WTC11 (cell line): ENCODE measurements at places on chromosomes 12 and 14. TPM values are rescaled to one million over a fixed set of nuclear protein-coding genes. Genes with fewer than 3 reads are reported as not detected.

- no peak for DNase-seq
These were observed 37.3 kb downstream of the DCAF5 start for GRCh38 chr14:69115407-69116185.

WDR20 gene
- 25.6 to 27.5 TPM (median 25.9 TPM) in 3 replicates for total RNA-seq

DNA sequence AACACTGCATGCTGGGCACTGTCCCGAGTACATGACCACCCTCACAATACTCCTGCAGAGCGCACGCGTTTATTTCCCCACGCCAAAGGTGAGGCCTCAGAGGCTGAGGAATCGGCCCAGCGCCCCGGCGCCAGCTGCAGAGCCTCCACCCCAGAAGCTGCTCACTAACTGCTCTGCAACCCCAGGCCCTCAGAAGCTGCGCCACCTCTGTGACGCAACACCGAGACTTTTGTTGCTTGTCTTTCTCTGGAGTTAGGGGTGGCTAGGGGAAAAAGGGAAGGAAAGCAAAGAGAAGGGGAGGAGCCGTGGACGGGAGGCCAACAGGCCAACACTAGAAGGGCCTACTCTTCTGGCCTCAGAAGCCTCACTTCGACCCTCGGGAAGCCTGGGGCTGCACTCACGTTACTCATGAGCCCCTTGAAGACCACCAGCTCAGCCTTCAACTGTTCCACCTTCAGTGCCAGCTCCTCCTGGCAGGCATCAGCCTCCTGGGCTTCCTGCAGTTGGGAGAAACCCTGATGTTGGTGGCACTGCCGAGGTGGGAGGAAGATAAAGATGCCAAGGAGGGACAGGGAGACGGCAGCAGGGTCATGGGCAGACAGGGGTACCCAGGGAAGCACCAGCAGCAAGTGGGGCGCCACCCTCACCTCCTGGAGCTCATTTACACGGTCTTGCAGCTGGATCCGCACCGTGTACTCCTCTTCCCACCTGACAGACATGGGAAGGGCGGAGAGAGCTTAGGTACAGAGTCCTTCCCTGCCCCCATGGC is 5.4 kb downstream of the IFFO1 start:
- no peak for DNase-seq

- no peak for DNase-seq
These were observed 995 bp downstream of the TNFRSF1A start for GRCh38 chr12:6340745-6341416.

GRCh38 chr14:34971801-34972200 is 11.0 kb upstream of the SRP54 start:
- DNase-seq = no peak

- DNase-seq = no peak
These were observed 18.8 kb downstream of the SLC35F4 start for GRCh38 chr14:57847096-57847495.

GRCh38 chr12:65524666-65525065 is 246.2 kb downstream of the MSRB3 start:
- DNase-seq = no peak

- DNase-seq = no peak
These were observed 57.7 kb downstream of the DBX2 start for GRCh38 chr12:44993161-44993560.

DNA sequence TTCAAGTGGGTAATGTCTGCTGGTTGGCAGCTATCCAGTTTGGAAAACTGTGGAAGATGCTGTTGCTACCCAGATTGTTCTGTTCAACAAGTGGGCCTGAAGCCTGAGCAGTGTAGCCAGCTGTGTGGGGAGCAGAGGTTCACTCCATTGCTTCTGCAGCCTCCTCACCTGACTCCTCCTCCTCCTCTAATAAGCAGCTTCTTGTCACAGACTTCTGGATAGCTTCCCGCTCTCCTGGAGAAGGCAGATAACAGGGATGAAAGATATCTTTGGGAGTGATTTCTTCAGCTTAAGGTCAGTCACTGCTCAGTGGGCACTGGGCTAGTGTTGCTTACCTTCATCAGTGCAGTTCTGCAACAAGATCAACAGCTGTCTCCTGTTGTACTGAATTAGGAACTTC is 2.0 kb downstream of the POP5 start:
- no peak for DNase-seq

- no peak for DNase-seq
These were observed 61.6 kb downstream of the ARL6IP4 start for GRCh38 chr12:123041811-123042655.

DGKA gene
- total RNA-seq = 19.8 to 25.5 TPM (median 23.6 TPM) in 3 replicates

- DNase-seq = no peak
These were observed 505 bp upstream of the DENND5B start for GRCh38 chr12:31591380-31591901.

DNA sequence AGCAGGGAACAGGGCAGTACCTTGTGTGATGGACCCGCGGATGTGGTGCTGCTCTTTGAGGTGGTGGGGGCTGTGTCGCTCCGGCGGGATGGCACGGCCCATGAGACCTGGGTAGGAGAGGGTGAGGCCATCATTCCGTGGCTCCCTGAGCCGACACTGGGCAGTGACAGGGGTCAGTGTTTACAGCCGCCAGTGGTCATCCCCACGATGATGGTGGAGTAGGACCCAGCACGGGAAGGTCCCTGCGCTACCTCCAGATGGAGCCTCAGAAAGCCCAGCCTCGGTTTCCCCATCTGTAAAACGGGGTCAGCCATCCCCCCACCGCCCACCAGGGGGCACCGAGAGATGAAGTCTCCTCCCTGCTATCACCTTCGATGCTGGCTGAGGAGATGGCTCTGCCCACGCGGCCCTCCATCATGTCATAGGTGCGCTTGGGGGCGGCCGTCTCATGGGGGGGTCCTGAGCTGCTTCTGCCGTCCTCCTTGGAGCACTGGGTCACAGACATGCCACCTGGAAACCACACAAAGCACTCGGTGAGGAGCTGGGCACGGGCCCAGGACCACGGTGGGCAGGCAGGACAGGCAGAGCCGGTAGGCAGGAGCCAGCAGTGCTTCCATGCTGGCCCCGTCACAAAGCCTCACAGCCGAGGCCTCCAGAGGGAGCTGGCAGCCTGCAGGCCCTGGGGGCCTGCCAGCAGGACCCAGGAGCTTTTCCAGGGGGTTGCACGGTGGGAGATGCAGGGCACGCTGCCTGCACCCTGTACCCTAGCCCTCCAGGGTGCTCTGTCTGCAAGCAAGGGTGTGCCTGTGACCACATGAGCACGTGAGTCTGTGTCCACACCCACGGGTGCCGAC is 53.1 kb downstream of the RFLNA start:
- DNase-seq = peak; percentile 29

DNA sequence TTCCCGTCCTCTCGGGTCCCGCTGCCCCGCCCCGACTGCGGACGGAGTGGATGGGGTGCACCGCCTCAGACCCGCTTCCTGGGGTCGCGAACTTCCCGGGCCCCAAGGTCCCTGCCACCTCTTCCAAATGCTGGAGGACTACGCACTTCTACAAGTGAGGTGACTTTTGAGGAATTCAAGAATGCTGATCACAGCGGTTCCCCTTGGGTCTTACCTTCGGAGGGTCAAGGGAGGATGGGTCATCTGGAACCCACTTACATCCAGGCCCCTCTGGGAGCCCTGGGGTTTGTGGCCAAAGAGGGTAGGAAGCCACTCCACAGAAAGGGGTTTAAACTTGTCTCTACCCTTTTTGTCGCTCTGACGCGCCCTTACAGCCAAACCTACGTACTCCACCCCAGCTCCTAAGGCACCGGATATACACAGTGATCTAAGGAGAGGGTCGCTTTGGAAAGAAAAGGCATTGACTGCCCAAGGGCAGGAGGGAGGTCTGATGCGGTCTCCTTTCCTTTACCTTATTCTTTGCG is 532 bp upstream of the PRKD1 start:
- DNase-seq = peak; percentile 16

- DNase-seq = no peak
These were observed 11.9 kb downstream of the NAP1L1 start for GRCh38 chr12:76072568-76072967.

TEX22 gene
- total RNA-seq = 0.55 to 2.2 TPM (median 0.87 TPM) in 3 replicates

GRCh38 chr14:22872833-22873520 is 1.4 kb downstream of the LRP10 start:
- no peak for DNase-seq

BDKRB1 gene
- 0.11 to 0.27 TPM in 2 of 3 replicates, not detected in the other for total RNA-seq

PROX2 gene
- total RNA-seq = 0.04 to 0.27 TPM in 2 of 3 replicates, not detected in the other

SDR9C7 gene
- total RNA-seq = not detected in 3 replicates

GRCh38 chr14:50263321-50263720 is 31.9 kb upstream of the SOS2 start:
- no peak for DNase-seq

NEDD1 gene
- 27.7 to 29.3 TPM (median 28.8 TPM) in 3 replicates for total RNA-seq

- DNase-seq = no peak
These were observed 23.6 kb downstream of the KRT80 start for GRCh38 chr12:52168019-52168717.

WNT5B gene
- 4.3 to 4.6 TPM (median 4.5 TPM) in 3 replicates for total RNA-seq

TFCP2 gene
- 35.4 to 37.8 TPM (median 37.4 TPM) in 3 replicates for total RNA-seq

DNA sequence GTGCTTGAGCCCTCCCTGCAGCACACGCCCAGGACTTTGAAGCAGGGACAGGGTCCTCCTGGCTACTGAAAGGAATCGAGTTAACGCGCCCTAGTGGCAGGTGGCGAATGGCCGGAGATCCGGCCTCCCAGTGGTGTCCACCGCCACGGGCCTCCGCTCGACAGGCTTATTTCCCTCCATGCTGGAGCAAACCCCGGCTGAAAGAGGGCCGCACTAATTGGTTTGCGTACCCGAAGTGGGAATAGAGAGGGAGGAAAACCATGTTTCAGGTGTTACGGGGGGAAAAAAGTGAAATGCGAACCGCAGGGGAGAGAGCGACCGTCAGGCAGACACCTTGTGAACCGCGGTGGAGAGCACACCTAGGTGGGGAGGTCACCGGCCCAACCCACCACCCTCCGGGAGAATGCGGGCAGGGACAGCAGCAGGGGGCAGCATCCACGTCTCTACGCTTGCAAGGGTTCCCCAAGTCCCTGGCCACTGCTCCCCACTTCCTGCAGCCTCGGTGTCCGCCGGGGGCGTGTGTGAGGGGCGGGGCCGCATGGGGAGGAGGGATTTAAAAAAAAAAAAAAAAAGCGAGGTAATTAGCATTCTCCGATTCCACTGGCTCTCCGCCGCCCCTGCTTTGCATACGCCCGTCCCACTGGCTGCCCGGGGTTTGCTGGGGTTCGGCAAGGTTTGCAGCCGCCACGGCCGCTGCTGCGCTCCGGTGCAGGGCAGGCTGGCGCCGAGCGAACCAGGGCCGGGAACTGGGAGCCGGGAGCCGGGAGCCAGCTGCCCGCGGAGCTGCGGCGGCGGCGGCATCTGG is 224.6 kb upstream of the CRY1 start:
- DNase-seq = peak; percentile 96

PIK3C2G gene
- not detected in 3 replicates for total RNA-seq

GRCh38 chr12:99732131-99732530 is 84.6 kb downstream of the GARIN6 start:
- DNase-seq = no peak

- no peak for DNase-seq
These were observed 14.9 kb downstream of the ITGA7 start for GRCh38 chr12:55692631-55693322.

CLEC4D gene
- 0.09 to 0.16 TPM in 2 of 3 replicates, not detected in the other for total RNA-seq

CMKLR1 gene
- 1.4 to 1.9 TPM (median 1.6 TPM) in 3 replicates for total RNA-seq

TAOK3 gene
- 8.3 to 13.0 TPM (median 9.3 TPM) in 3 replicates for total RNA-seq

LLPH gene
- total RNA-seq = 26.5 to 31.5 TPM (median 29.7 TPM) in 3 replicates

LALBA gene
- not detected in 3 replicates for total RNA-seq

OR11H6 gene
- total RNA-seq = not detected in 3 replicates

BCL2L14 gene
- total RNA-seq = 0.87 to 0.94 TPM (median 0.90 TPM) in 3 replicates

GRCh38 chr14:22572562-22573058 is 16.4 kb downstream of the DAD1 start:
- no peak for DNase-seq

DNA sequence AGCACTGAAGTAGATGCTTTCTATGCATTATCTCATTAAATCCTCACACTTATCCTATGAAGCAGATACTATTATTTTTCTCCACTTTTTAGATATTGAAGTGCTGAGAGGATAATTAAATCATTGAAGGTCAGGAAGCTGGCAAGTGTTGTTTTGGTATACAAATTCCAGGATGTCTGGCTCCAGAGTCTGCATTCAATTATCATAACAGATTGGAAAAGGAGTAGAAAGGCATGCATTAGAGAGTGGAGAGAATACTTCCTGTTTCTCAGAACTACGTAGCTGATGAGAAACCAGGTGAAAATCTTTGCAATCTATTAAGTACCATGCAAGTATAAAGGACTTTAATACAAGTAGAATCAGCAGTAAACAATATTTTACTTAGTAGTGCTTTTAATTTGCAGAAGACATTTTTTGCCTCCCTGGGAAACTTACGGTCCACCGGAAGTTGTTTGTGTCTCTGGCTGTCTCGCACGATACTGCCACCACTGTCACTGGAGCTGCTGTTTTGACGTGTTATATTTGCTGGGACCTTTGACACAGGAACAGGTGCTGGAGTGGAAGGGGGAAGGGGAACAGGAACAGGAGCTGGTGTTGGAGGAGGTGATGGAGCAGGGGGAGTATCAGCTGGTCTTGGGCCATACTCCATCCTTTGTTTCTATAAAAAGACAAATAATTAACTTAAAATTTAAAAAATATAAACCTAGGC is 158.0 kb downstream of the EPS8 start:
- DNase-seq = no peak

DNA sequence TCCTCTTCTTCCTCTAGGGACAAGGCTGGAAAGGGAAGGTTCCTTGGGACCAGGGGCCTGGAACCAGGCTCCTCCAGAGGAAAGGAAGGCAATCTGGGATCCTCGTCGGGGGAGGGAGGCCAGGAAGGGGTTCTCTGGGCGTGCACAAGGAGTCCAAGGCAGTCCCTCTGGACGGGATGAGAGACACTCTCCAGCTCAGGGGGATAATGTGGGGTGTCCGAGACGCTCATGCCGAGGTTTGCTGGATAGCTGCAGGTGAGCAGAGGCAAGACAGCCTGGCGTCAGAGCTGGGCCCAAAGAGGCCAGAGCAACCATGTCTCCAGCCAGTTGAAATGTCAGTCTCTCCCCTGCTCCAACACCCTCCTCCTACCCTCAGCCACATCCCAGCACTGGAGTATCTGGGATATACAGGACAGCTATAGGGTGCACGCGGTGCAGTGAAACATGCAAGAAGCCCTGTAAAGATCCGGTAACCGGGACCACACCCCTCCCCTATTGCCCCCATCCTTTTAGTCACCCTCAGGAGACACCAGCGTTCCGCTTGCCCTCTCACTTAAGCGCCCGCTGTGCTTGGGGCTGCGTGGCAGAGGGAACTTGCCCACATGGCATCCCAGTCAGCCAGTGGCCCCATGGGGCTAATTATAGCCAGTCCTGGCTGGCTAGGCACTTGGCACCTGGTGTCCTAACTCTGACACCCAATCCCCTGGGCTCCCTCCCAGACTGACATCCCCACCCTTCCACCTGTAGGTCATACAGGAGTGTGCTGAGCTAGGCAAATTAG is at the start of gene KLHL33:
Gene KLHL33 (minus strand): TSS at position 585 of the 781 bp plus-strand sequence. CDS start 355 bp downstream, at position 230.
- DNase-seq = no peak

- DNase-seq = no peak
These were observed 137.5 kb downstream of the NUAK1 start for GRCh38 chr12:106001105-106001836.

- no peak for DNase-seq
These were observed 226.0 kb downstream of the PCNX1 start for GRCh38 chr14:71133296-71133695.

DNA sequence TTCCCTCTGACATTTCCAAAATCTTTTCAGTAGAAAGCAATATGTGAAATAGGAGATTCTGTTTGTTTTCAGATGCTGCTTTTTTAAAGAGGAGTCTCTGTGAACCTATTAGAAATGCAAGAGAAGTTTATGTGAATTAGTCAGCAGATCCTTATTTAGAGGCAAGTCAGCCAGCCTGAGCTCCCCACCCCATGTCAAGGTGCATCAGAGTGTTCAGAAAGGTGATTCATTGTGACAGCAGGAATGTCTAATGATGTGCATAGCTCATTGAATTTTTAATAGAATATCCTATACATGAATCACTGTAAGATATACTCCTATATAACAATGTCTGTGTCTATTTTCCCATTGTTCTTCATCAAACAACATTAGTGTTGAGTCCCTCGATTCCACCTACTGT is 1222.4 kb upstream of the USP15 start:
- no peak for DNase-seq

AQP2 gene
- total RNA-seq = not detected in 3 replicates
